Stimulated activated CD4-positive, alpha-beta T cell treated with anti-CD3 and anti-CD28 coated beads, TNF-alpha, amount 100 ng/mL, for 24 hours (primary cell): ENCODE measurements at places on chromosomes 5 and 9.

GRCh38 chr9:92332577-92333281, 7.0 kb downstream of the CENPP start:
- DNase-seq, result no peak

DNA sequence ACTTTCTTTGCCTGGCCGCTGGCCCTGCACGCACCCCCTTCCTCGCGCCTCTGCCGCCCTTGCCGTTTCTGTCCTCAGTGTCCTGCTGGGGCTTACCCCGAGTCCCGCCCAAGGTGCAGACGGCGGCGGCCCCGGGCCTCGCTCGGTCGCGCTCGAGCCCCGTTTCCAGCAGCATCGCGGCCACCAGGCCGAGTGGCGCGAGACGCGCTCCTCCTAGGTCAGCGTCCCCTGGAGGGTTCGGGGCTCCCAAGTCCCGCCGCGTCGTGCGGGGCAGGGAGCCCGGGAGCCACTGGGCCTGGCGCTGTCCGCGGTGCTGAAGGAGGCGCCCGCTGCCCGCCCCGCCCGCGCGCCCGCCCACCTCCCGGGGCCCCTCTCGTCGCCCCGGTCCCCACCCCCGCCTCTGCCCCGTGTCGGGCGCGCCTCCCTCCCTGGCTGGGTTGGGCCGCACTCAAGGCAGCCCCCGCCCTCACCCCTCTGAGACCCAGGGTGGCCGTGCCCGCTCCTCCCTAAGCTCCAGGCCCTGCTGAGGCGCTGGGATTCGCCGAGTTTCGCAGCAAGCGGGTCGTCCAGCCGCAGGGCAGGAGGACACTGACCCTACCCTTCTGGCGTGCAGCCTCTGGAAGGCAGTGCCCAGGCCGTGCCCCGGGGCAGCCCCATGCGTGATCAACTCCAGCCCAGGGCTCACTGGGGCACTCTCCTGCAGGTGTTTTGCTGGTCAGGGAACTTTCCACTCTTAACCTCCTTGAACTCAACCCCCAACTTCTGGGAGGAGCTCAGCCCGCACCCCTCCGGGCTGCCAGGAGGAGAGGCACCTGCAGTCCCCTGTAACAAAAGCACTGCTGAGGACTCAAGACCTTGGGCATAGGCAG, at the start of gene LHX3:
TSS of gene LHX3 (minus strand) at position 291 of the 869 bp plus-strand sequence. CDS start at position 175, 116 bp downstream.
- no peak for DNase-seq

GRCh38 chr5:50984640-50985039, 318.2 kb downstream of the PARP8 start:
- no peak for DNase-seq

DNA sequence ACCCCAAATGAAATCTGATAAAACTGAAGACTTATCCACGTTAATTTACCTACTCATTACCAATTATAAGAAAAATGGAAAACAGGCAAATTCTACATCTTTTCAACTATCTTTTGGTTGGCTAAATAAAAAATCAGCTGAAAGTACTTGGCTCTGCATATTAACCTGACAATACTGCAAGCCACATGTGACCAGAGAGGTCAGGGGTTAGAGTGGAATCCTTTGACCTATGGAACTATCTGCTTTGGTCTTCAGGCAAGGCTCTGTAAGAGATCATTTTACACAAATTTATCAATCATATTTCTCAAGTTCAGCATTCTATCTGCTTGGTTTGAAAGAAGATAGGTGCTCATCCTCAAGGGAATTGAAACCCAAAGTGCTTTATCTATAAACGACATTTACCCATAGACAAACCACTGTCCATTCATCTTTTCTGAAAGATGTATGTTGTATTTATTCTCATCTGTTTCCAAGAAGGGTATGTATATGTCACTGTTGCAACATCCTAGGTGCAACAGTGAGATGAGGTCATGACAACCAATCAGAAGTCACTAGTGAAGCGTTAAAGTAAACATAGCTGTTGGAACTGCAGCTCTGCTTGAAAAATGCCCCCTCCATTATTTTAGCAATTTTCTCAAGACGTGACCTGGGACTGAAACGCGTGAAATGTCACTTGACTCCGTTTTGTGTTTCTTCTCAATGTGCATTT, 144.9 kb upstream of the POU5F2 start:
- no peak for DNase-seq

- DNase-seq, result no peak
These were observed 6.1 kb downstream of the VAV2 start for GRCh38 chr9:133986061-133986460.

- DNase-seq, result no peak
These were observed 21.2 kb downstream of the FYB1 start for GRCh38 chr5:39198127-39198526.

DNA sequence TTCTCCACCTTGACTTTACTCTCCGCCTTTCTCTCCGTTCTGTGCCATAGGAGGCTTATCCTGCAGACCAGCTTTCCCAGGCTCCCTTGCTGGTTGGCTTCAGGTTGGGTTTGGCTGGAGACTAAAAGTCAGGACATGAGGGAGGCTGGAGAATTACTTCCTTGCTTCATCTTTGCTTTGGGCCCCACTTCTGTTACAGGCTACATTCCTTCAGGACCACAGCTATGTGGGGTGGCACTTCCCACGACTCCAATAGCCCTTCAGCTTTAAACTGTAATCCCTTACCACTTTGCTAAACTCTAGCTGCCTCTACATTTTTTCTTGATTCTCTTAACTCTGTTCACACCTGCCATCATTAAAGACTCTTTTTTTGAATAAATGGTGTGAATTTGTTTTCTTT, 186.7 kb upstream of the NR4A3 start:
- DNase-seq, result no peak

DNA sequence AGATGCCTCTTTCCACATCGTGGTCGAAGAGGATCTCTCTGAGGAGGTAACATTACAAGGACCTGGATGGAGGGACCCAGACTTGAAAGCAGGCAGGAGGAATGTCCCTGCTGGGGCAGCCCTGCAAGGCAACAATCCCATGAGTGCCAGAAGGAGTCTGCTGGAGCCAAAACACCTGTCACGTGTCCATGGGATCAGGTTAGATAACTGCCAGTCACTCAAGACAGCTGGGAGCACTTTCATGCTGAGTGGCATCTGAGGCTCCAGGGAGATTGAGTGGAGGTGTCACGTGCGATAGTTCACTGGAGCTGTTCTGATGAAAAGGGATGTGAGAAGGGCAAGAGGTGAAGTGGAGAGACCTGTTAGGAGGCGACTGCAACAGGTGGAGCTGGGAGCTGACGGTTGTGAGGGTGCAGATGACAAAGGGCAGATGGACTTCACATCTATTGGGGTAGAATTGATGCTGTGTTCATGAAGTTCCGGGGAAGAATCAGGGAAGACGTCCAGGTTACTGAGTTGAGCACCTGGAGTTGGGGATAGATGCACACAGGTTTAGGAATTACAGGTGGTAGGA, 68.4 kb downstream of the ICE1 start:
- DNase-seq, result no peak

DNA sequence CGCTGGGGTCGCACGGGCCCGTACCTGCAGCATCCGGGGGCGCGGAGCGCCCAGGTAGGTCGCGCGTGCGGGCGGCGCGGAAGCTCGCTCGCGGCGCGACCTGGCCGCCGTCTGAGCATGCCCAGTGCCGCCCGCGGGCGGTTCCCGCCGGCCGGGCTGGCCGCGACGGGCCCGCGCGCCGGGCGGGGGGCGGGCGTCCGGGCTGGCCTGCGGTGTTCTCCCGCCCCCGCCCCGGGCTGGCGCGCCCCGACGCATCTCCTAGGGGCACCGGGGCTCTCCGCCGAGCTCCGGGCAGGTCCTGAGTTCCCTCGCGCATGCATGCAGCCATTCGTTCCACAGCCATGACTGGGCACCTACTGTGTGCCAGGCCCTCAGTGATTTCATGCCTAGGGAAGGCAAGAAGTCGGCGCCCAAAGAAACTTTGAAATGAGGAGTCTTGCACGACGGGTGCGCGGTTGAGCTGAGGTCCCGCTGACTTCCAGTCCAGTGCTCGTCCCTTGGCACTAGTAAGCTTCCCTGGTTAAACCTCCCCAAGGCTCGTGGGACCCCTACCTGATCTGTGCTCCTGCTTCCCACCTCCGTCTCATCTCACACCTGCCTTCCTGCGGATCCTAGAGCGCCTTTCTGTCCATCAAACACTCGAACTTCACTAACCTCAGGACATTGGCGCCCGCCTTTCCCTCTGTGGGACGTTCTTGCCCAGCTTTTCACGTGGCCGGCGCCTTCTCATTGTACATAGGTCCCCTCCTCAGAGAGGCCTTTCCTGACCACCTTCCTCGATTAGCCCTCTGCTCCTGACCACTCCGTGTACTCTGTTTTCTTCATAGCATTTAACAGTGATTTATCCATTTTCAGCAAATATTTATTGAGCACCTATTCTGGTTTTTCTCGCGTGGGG, at the start of gene PTPN3:
TSS of gene PTPN3 (minus strand) at position 113 of the 898 bp plus-strand sequence. CDS start 34,873 bp downstream, outside the sequence.
- DNase-seq, result no peak

DNA sequence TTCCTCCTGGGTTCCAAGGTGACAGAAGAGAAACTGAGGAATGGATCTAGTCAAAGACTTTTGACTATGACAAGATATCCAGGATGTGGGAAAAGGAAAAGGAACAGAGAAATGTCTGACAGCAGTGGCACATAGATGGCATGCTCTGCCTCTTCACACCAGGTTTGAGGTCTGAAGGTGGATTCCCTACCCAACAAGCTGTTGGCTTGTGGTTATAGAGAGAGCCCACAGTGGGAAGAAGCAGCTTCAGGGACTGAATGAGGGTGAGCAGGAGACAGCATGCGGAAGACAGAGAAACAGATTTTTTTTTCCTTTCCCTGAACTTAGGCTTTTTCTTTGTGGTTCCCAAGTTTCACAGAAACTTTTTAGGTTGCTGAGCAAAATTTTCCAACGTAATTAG, 20.6 kb downstream of the IFNW1 start:
- DNase-seq, result no peak

GRCh38 chr9:91978740-91979414, 28.8 kb upstream of the ROR2 start:
- DNase-seq, result no peak

DNA sequence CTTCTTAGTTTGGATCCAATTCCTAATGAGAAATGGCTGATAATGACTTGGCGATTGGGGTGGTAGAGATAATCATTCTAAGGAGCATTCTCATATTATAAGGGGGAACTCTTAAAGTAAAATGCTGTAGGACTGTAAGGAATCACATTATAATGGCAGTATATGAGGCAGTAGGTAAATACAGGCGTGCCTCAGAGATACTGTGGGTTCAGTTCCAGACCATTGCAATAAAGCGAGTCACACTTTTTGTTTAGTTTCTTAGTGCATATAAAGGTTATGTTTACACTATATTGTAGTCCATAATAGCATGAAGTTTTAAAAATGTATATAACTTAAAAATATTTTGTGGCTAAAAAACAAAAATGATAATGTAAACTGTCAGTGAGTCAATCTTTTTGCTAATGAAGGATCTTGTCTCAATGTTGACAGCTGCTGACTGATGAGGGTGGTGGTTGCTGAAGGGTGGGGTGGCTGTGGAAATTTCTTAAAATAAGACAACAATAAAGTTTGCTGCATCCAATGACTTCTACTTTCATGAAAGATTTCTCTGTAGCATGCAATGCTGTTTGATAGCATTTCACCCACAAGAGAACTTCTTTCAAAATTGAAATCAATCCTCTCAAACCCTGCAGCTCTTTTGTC, 15.8 kb downstream of the NMUR2 start:
- no peak for DNase-seq

DNA sequence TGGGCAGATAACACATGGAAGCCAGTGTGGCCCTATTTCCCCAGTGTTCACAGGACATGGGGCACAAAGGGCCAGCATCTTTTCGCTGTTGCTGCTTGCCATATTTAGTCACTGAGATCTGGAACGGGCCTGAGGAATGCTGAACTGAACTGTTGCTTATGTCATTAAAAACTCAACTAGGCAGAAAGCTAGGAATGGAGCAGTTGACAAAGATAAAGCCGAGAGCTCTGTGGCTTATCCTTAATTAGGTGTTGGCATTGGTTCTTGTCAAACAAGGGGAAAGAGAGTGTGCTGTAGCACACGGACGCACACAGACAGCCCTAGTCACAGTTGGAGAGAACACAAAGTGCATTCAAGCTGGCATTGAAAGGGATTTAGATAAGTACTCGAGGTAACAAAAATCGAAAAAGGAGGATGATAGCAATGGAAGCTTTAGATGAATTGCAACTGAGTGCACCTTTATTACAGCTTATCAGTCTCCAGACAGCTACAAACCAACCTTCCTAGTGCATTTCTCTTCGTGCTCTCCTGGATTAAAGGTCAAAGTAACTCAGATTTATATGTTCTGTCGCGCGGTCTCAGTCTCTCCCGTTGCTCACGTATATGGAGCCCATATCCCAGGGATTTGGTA, 450.2 kb upstream of the ZNF608 start:
- DNase-seq, result no peak

GRCh38 chr5:73619606-73620333, 6.2 kb upstream of the ARHGEF28 start:
- no peak for DNase-seq

- DNase-seq, result peak; percentile 57
These were observed 13.6 kb downstream of the ARHGAP26 start for GRCh38 chr5:142783601-142784341.

DNA sequence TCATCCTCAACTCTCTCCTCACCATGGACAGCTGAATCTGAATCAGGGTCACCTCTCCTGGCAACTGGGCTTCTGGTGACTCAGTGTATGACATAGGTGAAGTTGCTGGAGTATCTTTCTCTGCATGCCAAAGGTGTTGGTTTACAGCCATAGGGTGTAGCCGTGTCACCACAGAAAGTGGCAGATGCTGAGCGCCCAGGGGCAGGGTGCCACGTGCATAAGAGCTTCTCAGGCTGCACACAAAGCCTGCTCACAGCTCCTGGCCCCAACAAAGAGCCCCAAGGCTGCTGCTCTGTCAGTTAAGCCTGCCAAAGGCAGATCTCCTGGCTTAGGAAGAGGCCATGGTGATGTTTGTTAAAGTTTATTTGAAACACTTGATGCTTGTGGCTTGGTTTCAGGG, 297.7 kb upstream of the WWC1 start:
- DNase-seq, result no peak

GRCh38 chr9:131530546-131530919, 530 bp downstream of the UCK1 start:
- DNase-seq, result no peak

- no peak for DNase-seq
These were observed 40.9 kb downstream of the CMYA5 start for GRCh38 chr5:79730564-79730963.

GRCh38 chr5:157502143-157502647, 42.2 kb downstream of the NIPAL4 start:
- DNase-seq, result no peak

DNA sequence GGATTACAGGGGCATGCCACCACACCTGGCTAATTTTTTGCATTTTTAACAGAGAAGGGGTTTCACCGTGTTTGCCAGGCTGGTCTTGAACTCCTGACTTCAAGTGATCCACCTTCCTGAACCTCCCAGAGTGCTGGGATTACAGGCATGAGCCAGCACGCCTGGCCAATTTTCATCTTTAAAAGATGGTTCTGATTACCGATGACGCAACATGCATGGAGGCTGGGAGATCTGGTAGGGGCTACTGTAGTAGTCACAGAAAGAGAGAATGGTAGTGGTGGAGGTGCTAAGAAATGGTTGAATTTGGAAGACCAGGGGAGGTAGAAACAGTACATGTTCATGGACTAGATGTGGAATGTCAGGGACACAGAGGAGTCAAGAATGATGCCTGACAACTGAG, 22.4 kb upstream of the RETREG1 start:
- DNase-seq, result no peak

GRCh38 chr9:33453999-33454660, 6.7 kb upstream of the AQP3 start:
- no peak for DNase-seq
